ENCODE measurements at places on chromosomes 11 and 22.

DNA sequence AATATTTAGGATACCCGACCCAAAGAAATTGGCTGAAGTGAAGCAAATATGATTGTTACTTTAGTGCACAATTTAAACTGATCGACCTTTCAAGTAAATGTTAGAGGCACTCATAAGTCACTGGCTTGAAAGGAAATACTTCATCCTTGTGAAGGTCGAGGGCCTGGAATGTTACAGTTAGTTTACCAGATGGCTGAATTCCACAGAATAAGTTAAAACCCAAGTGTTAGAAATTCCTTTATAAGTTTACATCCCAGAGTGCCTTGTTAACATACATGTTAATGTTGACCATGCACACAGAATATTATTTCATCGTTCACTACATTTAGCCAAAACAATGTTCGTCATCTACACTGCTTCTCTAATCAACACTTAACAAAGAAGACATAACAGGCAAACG lies 235.5 kb upstream of the ANO3 start:
- no peak for DNase-seq

DNA sequence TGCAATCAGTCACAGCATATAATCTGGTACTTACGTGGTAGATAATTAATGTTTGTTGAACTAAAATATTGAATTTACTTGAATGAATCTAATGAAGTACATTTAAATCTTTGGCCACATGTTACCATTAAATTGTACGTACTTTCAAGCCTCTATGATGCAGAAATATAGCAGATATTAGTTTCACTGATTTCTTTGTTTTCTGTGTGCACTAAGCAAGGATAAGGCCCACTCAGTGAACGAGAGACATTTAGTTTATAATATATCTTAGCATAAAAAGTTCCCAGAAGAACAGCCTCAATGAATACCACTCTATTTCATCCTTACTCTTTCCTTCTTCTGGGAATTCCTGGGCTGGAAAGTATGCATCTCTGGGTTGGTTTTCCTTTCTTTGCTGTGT lies at the start of gene OR52E1:
TSS of gene OR52E1 (plus strand) at position 301 of the 400 bp plus-strand sequence.
- no peak for DNase-seq

GRCh38 chr11:79269611-79270307 lies 171.1 kb downstream of the TENM4 start:
- DNase-seq, result no peak

GRCh38 chr11:128518493-128519207 lies 68.7 kb downstream of the ETS1 start:
- peak; percentile 21 for DNase-seq

DNA sequence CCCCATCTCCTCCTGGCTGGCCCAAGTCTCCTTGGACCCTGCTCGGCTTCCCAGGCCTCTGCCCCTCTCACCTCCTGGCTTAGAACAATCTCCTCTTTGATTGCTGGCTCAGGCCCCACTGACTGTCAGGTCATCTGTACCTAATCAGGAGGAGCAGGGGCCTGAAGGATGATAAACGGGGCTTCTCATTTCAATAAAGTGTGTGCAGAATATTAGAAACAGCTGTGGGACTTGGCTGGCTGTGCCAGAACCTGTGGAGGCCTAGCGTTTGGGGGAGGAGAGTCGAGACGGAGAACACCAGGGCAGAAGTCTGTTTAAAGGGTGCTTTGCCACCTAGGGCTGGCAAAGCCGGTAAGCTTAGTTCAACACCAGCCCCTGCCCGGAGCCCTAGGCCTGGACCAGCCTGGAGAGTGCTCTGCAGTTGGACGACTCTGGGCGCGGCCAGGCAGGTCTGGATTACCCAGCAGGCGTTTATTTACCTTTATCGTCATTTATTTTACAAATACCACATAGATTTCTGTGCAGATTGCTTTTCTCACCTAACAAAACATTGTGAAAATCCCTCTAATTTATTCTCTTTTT lies 10.1 kb upstream of the VSIG10L2 start:
- no peak for DNase-seq

- peak; percentile 80 for DNase-seq
These were observed at the start of gene TYMP for GRCh38 chr22:50529897-50530579. Gene TYMP (minus strand): TSS chr22:50530012. CDS start chr22:50529709, 303 bp downstream.

- DNase-seq, result no peak
These were observed 45.3 kb upstream of the WNT11 start for GRCh38 chr11:76251576-76251975.

DNA sequence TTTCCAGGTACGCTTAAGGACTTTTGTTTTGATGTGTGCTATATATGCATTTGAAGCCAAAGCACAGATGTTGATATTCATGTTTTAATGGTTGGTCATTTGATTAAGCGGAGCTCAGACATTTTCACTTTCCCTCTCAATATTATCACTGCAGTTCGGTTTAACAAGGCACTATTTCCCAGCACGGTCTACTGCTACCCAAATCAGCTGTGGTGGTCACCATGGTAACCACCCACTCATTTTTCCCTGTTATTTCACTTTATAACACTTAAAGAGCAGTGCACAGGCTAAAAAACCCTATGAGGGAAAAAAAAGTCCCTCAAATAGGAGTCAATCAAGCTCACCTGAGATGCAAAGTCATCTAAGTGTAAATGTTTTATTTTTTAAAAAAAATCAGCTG lies 439.6 kb upstream of the CCDC90B start:
- no peak for DNase-seq

All from CD4-positive, alpha-beta T cell treated with Interleukin-10 for 1 hour (primary cell).